ENCODE measurements at places on chromosomes 6 and 20. TPM values are rescaled to one million over a fixed set of nuclear protein-coding genes. Genes with fewer than 3 reads are reported as not detected.

The HCK gene
- 2.3 TPM for polyA plus RNA-seq

The NMBR gene
- 0.32 TPM for polyA plus RNA-seq

The HLA-DQA1 gene
- polyA plus RNA-seq: 4.5 TPM

The SLC12A5 gene
- polyA plus RNA-seq: 0.85 TPM

DNA sequence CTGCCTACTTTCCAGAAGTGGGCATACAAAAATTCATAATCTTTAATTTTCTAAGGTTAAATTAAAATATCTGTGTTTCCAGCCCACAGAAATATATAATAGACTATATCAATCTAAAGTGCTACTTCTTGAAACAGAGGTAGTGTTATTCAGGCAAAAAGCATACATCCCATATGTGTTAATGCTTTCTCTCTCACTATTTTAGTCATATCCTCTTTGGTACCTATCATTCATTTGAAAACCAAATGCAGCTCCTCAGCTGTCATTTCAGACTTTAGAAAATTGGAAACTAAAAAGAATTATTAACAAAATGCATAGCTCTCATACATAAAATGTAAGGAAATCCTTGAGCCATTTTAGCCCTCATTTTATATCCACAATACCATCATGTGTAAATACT is 925 bp downstream of the FHL5 start:
- DNase-seq: no peak

The CST2 gene
- not detected for polyA plus RNA-seq

The GRM4 gene
- 0.52 TPM for polyA plus RNA-seq

DNA sequence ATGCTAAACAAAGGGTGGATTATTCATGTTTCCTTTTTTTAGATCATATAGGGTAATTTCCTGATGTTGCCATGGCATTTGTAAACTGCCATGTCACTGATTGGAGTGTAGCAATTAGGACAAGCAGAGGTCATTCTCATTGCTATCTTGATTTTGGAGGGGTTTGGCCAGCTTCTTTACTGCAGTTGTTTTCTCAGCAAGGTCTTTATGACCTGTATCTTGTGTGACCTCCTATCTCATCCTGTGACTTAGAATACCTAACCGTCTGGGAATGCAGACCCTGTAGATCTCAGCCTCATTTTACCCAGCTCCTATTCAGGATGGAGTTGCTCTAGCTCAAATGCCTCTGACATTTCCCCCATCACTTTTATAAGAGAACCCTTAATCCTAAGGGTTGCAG is 53.6 kb downstream of the CDS2 start:
- no peak for DNase-seq

DNA sequence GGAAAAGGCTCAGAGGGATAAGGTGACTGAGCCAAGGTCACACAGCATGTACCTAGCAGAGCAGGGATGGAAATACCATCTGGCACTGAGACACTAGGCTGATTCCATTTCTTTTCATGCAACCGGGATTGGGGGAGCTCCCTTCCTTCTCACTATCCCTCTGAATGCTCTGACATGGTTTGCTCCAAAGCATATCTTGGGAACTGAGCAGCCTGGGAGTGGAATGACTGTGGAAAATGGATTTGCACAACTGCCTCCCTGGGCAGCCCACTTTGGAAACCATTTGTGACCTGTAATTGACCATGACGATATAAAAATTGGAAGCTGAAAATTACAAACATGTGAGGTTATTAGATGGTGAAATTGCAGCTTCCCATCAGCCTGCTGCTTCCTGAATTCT is 309.0 kb upstream of the CHD6 start:
- no peak for DNase-seq

- DNase-seq: no peak
Observed at GRCh38 chr6:158361961-158362669, 49.9 kb downstream of the TULP4 start.

DNA sequence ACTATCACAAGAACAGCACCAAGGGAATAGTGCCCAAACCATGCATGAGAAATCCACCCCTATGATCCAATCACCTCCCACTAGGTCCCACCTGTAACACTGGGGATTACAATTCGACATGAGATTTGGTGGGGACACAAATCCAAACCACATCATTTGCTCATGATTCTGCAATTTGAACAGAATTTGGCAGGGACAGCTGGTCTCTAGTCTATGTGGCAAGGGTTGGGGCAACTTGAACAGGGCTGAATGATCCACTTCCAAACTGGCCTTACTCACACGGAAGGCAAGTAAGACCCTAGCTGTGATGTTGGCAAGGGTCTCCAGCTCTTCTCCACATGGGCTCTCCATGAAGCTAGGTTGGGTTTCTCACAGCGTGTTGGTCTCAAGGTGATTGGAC is 10.1 kb upstream of the FKBP5 start:
- no peak for DNase-seq

DNA sequence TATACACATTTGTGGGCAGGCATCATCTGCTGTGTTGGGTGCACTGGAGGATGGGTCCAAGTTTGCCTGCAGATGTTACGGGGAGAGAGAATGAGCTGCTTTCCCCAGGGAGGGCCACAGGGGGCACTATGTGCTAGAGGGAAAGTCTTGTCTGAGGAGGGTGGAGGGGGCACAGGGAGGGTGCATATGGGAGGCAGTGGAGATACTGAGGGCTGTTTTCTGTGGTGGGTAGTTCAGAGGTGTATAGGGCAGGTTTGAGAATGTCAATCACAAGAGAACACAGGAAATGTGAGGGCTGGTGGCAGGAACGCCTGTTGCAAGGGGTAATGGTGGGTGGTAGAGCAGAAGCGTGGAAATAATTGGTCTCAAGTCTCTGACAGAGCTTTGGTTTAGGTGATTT is 7.7 kb upstream of the PTPRA start:
- DNase-seq: no peak

The SGK1 gene
- polyA plus RNA-seq: 46.0 TPM

The KHDC1L gene
- not detected for polyA plus RNA-seq

The FOXQ1 gene
- 13.0 TPM for polyA plus RNA-seq

The CST5 gene
- polyA plus RNA-seq: 0.32 TPM

DNA sequence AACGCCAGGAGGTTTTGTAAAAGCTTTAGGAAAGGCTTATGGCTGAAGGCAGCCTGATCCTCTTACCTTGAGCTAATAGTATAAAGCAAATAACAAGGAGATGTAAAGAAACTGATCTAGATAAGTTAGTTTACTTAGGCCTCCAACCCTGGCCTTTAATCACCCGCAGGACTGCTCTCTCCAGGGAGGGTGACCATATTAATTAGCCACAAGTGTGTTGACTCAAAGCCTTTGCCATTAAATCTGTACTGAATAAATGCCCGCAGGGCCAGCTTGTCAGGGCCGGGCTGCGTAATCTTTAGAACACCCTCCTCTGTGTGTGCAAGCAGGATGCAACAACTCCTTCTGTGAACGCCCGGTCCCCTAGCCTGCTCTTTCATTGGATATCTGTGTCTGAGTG is 6.1 kb upstream of the PRSS16 start:
- no peak for DNase-seq

DNA sequence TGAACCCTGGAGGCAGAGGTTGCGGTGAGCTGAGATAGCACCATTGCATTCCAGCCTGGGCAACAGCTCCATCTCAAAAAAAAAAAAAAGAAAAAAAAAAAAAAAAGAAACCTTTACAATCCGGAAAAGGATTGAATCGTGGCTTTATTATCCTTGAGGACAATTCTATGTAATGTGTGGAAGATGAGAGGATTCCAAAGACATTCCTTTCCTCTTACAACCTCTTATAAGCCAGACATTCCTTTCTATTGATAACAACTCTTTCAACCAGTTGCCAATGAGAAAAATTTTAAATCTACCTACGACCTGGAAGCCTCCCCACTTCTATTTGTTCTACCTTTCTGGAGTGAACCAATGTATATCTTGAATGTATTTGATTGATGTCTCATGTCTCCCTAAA is 91.2 kb upstream of the EEF1E1 start:
- DNase-seq: no peak

The CST4 gene
- not detected for polyA plus RNA-seq

GRCh38 chr6:38684237-38684636 is 18.7 kb downstream of the GLO1 start:
- no peak for DNase-seq

The RRP36 gene
- polyA plus RNA-seq: 37.6 TPM

- DNase-seq: no peak
Observed at GRCh38 chr6:168545428-168545827, 104.4 kb downstream of the SMOC2 start.

The FOXO3 gene
- 47.4 TPM for polyA plus RNA-seq

The PRND gene
- 4.7 TPM for polyA plus RNA-seq

The MUC21 gene
- polyA plus RNA-seq: 0.04 TPM

The EPPIN gene
- not detected for polyA plus RNA-seq

The PRSS16 gene
- polyA plus RNA-seq: 0.27 TPM

The CYP24A1 gene
- polyA plus RNA-seq: 2.6 TPM

The HLA-DRB5 gene
- 7.4 TPM for polyA plus RNA-seq

DNA sequence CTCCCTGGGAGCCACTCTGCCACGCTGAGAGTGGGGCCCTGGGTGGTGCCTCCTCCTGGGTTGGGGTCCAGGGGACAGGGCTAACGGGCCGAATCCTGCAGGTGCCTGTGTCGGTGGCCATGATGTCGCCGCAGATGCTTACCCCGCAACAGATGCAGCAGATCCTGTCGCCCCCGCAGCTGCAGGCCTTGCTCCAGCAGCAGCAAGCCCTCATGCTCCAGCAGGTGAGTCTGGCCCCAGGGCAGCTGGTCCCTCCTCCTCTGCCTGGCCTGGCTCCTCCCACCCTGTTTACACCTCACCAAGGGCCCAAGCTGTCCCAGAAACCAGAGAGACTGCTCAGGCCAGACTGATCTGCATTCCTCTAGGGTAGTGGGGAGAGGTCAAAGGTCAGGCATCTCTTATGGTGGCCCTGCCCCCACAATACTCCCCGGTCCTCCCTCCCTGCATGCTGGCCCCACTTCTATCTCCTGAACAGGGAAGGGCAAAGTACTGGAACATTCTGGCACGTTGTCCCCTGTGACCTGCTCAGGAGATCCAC is 38.6 kb downstream of the FOXP4 start:
- DNase-seq: no peak

- DNase-seq: no peak
Observed at GRCh38 chr6:105692613-105693215, 289.8 kb upstream of the PREP start.

DNA sequence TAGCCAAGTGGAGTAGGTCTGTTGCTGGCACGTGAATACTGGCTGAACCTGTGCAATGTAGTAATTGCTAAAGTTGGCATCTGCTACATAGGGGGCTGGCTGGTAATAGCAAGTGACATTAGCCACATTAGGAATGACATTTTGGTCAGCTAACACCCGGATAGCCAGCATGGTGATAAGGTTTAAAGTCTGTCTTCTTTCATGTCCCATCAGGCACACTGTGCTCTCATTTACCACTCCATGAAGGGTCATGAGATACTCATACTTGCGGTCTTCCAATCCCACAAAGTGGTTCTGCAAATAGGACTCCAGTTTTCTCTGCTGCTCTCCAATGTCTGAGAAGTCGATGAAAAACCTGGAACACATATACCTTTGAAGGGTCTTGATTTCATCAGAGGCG is 2.8 kb downstream of the TENT5A start:
- no peak for DNase-seq
